ENCODE measurements at places on chromosomes 6 and 20.

DNA sequence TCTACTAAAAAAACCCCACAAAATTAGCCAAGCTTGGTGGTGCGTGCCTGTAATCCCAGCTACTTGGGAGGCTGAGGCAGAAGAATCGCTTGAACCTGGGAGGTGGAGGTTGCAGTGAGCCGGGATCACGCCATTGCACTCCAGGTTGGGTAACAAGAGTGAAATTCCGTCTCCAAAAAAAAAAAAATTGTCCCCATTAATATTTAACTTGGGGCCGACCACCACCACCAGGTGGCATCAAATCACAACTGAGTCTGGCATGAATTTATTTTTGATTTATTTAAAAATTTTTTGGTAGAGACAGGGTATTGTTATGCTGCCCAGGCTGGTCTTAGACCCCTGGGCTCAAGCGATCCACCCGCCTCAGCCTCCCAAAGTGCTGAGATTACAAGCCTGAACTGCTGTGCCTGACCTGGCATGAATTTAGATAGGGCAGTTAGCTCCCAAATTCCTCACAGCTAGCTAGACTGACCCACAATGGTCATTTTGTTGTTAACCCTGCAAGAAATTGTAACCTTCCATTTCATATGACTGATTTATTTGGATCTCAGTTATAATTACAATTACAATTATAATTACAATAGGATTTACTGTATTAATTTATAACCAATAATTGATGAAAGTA, 17.1 kb upstream of the BEND3 start:
- DNase-seq, result no peak

DNA sequence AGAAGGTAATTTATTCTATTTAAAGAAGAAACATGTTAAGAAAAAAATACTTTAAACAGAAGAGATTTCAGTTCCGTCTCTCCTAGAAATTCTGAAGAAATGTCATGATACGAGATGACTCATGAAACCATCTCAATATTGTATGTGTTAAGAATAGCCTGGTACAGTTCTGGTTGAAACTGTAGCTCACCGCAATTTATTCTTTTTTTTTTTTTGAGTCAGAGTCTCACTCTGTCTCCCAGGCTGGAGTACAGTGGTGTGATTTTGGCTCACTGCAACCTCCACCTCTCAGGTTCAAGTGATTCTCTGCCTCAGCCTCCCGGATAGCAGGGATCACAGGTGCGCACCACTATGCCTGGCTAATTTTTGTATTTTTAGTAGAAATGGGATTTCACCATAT, 103.3 kb downstream of the ARHGAP18 start:
- no peak for DNase-seq

- DNase-seq, result no peak
These were observed 39.1 kb upstream of the ANKRD60 start for GRCh38 chr20:58267389-58268215.

GRCh38 chr6:127420556-127420955, 38.6 kb downstream of the KIAA0408 start:
- DNase-seq, result peak; percentile 36

DNA sequence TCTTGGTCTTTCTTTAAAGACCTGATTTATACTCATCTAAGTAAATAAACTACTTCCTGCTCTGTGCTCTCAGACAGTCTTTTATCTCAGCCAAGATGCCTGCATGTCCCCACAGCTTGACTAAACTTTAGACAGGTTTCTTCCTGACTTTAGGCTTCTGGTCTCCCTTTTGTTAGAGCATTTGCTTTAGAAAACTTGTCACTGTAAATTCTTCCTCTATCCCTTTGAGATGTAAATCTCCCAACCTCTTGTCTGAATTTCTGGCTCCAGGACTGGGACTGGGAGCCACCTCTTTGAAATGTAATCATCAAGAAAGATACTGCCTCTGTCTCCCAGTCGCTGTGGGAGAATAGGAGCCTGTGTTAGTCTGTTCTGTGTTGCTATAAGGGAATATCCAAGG, 739.9 kb downstream of the C6orf118 start:
- no peak for DNase-seq

DNA sequence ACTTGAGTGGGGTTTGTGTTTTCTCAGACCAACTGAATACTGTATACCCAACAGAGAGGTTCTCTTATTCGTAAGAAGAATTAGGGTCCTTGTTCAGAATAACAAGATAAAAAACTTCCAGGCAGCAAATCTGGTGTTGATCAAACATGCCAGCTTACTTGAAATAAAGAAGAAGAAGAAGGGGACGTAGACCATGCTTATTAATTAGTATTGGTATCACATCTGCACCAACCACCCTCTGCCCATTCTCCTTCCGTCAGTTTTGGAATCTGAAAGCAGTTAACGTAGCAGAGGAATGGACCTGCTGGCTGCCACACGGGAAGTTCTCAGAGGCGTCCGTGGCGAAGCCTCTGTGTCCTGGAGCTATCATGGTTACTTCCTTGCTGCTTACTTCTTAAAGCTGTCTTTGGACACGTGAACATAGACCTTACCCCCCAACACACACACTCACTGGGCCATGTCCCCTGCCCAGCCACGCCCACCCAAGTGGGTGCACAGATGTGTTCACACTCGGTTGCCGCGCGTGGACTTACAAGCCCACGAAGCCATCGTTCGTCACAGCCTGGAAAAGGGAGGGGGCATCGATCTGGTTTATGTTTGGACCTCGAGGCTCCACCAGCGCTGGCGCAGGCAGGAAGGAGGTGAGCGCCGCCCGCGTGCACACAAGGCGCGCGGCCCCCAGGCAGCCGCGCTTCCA, 4.1 kb upstream of the DLL1 start:
- DNase-seq, result no peak

DNA sequence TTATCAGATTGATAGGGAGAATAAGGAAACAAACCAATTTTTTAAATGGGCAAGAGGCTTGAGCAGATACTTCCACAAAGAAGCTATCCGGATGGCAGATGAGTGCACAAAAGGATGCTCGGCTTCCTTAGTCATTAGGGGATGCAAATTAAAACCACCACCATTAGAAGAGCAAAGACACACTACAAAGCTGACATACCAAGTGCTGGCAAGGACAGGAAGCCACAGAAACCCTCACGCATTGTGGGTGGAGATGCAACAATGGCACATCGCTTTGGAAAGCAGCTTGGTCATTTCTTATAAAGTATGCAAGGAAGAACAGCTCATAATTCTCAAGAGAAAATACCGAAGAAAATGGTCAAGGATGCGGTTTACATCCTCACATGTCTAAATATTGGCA, 19.8 kb downstream of the BFSP1 start:
- DNase-seq, result no peak

DNA sequence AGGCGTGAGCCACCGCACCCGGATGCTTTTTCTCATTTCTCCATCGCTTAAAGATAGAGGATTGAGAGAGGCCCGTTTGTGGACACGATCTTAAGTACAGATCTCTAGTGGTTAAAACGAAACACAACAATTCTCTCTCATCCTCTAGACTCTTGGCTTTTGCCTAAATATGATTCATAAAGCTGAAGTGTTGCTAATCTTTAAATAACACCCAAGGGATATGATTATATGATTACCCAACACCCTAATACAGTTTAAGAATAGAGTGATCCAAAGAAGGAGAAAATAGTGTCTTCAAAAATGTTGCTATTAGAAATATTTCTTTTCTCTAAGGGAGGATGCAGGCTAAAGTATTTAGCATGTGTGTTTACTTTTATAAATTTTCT, 50.4 kb downstream of the MTHFD1L start:
- no peak for DNase-seq

GRCh38 chr6:53316142-53316541, 32.6 kb downstream of the ELOVL5 start:
- no peak for DNase-seq

GRCh38 chr20:36497856-36498255, 43.5 kb upstream of the MYL9 start:
- DNase-seq, result no peak

DNA sequence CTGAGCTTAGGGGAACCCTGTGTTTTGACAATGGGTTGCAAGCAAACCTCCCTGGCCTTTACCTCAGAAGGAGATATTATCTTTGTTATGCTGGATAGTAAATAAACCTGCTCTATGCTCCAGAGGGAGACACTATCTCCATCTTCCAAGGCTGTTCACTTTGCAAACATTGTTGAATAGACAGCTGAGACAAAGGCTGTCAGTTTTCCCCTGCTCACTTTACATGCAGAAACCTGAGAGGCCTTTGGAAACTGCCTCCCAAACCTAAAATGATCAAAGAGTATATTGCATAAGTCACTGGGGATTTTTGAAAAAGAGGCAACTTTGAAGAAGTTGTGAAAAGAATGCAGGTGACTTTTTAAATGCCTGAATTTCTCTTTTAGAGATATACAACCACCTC, 61.6 kb downstream of the MRAP2 start:
- no peak for DNase-seq

DNA sequence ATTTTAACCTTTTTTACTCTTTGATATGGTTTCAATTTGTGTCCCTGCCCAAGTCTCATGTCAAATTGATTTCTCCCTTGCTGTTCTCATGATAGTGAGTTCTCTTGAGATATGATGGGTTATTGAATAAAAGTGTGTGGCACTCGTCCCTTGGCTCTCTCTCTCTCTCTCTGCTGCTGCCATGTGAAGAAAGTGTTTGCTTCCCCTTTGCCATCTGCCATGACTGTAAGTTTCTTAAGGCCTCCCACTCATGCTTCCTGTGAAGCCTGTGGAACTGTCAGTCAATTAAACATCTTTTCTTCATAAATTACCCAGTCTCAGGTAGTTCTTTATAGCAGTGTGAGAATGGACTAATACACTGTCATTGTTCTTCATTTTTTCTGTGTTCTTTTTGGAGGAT, 48.5 kb downstream of the LIN28B start:
- no peak for DNase-seq

DNA sequence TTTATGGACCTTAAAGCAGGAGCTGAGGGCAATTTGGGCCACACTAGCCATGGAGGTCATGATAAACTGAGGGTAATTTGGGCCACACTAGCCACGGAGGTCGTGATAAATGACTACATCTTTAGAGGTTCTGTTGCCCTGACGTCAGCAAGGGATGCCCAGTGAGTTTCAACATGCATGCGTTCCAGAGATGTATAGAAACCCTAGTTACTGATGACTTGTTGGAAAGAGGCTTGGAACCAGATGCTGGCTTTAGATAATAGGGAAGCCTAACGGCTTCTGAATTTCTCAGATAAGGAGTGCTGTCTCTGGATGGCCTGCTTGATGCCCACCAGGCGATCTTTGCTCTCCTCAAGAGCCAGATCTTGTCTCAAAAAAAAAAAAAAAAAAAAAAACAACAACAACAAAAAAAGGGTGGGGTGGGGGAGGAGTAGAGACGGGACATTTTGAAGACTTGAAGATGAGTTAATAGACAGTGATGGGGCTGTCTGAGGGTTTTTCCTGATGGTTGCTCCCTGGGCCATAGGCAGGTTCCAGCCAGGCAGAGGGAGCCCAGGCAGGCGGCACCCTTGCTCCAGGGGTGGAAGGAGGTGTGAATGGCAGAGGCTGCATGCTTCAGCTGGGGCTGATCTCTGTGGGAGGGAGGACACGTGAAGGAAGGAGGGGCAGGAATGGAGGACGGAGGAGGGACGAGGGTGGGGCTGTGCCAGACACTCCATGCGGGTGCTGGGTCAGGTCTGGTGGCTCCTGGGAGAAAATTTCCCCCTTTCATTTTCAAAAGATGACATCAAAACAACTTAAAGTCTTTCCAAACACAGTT, 27.0 kb upstream of the FRMD1 start:
- DNase-seq, result no peak

DNA sequence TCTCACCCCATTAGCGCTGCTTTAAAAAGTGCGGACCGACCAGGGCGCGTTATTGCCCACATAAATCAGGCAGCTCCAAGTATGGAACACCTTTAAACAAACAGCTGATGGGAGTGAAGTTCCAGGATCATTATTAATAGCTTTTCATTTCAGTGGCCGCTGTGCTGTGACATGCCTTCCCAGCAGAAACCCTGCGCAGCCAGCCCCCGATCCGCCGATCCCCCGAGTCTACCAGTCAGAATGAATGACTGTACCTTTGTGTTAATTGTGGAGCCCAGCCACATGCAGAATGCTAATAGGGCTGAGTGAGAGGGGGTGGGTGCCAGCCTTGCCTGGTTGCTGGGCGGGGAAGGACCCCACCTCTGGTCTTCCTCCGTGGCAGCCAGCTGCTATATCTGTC, 21.9 kb downstream of the CDH22 start:
- no peak for DNase-seq

GRCh38 chr6:82144852-82145340, 102.6 kb downstream of the IBTK start:
- no peak for DNase-seq

GRCh38 chr20:16816192-16816591, 68.0 kb downstream of the OTOR start:
- no peak for DNase-seq

GRCh38 chr6:15417811-15418210, 171.9 kb downstream of the JARID2 start:
- no peak for DNase-seq

DNA sequence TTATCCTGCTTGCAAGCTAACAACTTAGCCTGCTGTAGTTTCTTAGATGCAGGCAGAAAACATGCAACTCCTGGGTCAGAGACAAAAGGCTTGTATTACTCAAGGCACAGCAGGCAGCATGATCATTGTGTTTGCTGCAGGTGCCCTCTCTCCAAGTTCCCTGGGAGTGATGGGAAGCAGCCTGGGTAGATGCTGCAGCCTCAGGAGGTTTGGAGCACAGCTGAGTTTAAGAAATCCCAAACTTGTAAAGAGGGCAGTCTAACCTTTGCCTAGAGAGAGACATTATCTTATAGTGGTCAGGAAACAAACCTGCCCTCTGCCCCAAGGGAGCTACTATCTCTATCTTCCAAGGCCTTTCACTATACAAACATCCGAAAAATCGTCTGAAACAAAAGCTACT, 61.1 kb downstream of the PFDN4 start:
- DNase-seq, result no peak

DNA sequence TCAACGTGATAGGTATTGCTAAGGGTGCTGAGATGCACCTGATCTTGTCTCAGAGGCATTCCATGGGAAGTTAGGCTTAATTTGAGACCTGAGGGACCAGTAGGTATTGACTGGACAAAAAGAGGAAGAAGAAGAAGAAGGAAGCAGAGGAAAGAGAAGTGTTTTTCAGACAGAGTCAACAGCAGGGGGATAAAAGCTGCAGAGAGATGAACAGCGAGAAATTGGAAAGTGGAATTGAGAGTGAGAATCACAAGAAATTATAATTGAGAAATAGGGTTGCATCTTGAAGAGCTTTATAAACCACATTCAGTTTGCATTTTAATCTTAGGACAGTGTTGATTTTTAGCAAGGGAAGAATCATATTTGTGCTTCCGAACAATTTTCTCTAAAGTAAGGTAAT, 254.0 kb downstream of the CD83 start:
- no peak for DNase-seq

Data from activated CD8-positive, alpha-beta memory T cell treated with anti-CD3 and anti-CD28 coated beads for 1 hour (primary cell).